ENCODE measurements at places on chromosomes 3 and 15.

- DNase-seq: no peak
Measured at GRCh38 chr15:56943403-56943802, 25.0 kb downstream of the TCF12 start.

DNA sequence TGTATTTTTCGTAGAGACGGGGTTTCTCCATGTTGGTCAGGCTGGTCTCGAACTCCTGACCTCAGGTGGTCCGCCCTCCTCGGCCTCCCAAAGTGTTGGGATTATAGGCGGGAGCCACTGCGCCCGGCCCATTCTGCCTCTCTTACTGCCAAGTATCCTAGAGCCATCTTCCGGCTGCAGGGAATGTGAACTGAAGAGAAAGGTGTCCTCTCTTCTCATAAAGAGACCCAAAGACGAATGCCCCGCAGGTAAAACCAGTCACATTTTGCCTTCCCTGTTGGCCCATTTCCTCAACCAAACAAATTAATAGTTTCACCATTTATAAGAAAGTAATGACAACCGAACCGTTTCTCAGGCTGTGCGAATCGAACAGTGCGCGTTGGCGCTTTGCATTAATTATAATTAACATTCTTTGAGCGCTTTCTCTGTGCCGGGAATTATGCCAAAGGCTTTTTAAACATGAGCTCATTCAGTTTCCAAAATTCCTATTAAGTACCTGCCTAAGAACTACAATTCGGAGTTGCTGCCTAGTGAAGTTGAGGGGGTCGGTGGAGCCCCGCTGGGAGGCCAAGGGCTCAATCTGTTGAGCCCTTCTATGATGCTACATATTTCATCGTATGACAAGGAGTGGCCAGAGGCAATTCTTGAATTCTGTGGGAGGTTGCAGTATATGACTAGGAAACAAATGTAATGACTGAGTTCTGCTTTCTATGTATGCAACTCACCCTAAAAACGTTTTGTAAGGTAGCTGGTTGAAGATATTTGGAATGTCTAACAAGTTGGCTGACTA is 819 bp upstream of the RPL24 start:
- no peak for DNase-seq

DNA sequence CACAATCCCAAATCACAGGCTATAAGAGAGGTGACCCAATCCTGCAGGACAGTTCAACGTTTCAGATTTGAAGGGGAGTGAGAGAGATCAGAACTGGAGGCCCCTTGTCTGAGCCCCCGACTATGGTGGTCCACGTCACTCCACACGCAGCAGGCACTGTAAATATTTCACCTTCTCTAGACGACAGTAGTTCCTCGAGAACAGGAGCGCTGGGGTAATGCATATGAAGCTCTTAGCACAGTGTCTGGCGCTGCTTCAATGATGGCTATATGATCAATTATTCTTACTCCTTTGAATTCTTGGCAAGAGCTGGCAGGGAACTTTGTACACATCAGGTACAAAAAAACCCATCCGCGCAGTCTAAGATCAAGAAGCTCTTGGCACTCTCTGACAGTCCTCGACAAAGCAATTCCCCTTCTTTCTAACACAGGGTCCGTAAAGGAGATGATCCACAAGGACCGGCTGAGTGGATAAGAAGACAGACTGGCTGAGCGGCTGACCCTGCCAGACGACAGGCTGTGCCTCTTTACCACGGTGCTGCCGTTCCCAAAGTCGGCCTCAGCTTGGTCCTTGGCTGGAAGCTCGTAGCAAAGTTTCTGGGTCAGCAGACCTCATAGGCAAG is 522 bp upstream of the NRROS start:
- no peak for DNase-seq

DNA sequence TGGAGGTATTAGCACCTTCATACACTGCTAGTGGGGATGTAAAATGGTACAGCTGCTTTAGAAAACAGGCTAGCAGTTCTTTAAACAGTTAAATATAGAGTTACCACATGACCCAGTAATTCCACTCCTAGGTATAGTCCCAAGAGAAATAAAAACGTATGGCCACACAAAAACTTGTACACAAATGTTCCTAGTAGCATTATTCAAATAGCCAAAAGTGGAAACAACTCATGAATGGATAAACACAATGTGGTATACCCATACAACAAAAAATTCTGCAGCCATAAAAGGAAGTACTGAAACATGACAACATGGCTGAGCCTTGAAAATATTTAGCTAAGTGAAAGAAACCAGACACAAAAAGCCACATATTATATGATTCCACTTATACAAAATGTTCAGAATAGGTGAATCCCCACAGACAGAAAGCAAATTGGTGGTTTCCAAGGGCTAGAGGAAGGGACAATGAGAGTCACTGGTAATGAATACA is 40.8 kb upstream of the KLF13 start:
- DNase-seq: no peak

GRCh38 chr3:184186184-184186901 is at the start of gene ABCF3:
ABCF3 (plus strand) TSS chr3:184186199; CDS start chr3:184186208, 9 bp downstream.
- DNase-seq: no peak

- no peak for DNase-seq
Measured at GRCh38 chr3:101902041-101902440, 52.7 kb downstream of the NFKBIZ start.

GRCh38 chr3:177995381-177996085 is 540.7 kb upstream of the KCNMB2 start:
- no peak for DNase-seq

DNA sequence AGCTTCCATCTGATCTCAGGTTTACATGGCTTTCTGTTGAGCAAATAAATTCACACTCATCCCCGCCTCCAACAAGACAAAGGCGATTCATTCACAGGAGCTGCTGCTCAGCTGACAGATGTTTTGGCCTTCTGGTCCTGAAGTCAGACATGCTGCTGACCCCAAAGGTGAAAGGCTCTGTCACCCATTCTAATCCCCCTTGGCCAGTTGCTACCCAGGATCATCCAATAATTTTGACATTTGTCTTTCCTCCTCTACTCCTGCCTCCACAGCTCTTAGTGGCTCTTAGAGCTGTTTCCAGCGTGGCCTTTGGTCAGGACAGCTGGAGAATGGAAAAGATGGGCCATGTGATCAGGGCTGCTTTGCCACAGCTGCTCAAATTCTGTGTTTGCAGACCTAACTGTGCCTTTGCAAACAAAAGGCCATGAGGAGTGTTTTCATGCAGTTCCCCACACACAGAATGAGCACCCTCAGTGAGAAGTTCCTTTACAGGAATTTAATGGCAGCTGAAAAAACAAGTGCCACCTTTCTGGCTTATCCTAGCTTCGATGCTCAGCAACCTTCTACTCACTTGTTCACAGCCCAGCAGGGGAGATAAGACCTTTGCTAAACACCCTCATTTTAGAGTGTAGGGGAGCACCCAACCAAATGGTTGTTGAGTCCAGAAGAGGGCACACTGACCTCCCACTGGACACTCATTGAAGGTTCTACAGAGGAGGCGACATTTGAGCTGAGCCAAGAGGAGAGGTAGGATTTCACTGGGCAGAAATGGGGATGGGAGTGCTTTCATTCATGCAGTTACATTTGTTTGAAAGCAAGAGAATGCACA is 39.0 kb downstream of the CYP19A1 start:
- no peak for DNase-seq

DNA sequence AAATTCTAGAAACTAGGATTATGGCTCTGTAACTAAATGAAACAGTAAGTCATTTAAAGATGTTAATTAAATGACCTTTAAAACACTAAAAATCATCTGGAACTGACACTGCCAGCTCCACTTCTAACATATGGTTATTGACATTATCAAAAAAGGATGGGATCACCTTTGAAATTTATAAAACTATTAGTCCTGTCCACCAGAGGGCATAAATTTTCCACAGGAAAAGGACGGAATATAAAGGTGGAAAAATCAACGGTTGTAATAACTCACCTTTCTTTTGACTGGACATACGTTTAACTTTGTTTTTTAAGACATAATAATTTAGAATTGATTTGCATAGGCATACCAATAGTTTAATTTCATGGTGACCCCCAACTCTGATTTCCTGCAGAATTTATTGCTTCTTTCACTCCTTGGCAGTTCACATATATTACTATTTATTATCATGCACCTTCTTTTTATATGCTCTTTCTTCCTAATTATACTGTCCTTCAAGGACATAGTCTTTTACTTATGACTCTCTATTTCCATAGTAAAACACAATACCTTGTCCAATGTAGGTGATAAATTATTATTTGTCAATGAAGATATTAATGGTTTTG is 345.7 kb downstream of the CADM2 start:
- no peak for DNase-seq

GRCh38 chr15:76062286-76062685 is 2.5 kb downstream of the TMEM266 start:
- no peak for DNase-seq

- DNase-seq: no peak
Measured at GRCh38 chr3:133162670-133163305, 124.6 kb downstream of the TMEM108 start.

DNA sequence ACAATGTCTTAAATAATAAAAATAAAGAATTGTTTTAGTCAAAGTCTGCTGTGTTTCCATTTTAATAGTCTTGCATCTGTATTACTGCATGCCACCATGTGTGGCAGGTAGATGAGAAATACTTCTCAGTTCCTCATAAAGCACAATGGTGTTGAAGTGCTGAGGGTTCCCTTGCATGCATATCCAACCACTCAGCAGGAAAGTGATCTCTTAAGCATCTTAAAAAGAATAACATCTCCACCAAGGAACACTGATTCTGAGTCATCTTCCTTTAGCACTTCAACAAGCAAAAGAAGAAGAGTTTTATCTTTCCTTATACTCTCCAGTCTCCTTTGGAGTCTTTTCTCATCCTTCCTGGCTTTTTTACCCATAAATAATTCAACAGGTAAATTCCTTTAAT is 602.0 kb downstream of the TBL1XR1 start:
- DNase-seq: no peak

DNA sequence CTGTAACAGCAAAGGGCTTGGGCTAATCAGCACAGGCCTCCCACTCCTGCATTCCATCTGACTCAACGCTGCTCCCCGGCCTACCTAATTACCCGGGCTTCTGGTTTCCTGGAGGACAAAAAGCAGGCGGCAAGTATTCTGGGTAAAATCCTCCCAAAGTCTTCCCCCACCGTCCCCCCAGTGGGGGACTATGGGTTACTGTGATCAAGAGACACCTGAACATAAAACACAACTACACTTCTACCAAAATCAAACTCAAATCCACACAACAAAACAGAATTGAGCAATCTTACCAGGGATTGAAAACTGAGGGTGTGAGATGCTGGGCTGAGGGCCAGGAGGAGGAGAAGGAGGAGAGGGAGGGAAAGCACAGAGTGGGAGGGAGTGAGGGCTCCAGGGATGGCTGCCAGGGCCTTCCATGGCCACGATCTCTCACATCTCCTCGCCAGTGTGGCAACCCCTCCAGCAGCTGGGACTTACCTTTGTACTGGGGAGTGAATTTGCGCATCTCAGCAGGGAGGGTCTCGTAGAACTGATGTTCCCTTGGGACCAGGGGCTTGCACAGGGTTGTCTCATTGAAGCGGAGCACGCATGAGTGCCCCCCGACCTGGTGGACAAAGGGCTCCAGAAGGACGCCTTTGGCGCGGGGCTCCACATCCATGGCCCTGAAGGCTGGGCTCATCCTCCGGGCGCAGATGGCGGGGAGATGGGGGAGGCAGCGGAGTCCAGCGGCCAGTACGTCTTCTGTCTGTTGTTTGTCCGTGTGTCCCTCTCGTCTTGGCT is 9.1 kb upstream of the NCKIPSD start:
- DNase-seq: peak; percentile 35

GRCh38 chr3:151058740-151059139 is 26.7 kb upstream of the MED12L start:
- no peak for DNase-seq

DNA sequence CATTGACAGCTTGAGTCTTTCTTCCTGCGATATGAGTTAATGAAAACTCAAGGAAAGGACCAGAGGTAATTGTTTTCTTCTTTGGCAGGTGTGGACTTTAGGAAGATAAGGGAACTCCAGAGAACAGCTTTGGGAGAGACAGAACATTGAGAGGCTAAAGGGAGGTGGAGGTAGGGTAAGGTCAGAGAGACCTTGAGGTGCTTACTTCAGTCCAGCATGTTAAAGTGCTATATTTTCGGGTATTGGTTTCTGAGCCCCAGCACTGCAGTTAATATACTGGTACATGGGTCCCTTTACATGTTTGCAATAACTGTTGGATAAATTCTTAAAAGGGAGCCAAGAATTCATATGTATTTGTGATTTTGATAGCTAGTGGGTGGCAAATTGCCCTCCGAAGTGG is 322.1 kb downstream of the THSD4 start:
- DNase-seq: no peak

- DNase-seq: peak; percentile 23
Measured at GRCh38 chr3:107198581-107199181, 178.6 kb upstream of the CCDC54 start.

DNA sequence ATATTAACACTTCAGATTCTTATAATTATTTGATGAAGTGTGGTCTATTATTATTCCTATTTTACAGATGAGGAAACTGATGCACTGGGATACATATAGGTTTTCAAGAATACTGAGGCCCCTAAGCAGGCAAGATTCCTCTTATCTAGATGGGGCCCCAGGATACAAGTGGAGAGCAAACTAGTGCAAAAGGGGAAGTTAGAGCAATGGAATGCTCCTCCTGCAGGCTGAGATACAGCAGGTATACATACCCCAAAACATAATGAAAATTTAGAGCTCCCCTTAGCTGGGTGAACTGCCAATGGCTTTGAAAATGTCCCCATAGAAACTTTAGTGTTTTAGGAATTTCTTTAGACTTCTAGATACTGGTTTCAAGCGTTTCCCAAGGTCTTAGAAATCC is 247.1 kb downstream of the CHST2 start:
- no peak for DNase-seq

DNA sequence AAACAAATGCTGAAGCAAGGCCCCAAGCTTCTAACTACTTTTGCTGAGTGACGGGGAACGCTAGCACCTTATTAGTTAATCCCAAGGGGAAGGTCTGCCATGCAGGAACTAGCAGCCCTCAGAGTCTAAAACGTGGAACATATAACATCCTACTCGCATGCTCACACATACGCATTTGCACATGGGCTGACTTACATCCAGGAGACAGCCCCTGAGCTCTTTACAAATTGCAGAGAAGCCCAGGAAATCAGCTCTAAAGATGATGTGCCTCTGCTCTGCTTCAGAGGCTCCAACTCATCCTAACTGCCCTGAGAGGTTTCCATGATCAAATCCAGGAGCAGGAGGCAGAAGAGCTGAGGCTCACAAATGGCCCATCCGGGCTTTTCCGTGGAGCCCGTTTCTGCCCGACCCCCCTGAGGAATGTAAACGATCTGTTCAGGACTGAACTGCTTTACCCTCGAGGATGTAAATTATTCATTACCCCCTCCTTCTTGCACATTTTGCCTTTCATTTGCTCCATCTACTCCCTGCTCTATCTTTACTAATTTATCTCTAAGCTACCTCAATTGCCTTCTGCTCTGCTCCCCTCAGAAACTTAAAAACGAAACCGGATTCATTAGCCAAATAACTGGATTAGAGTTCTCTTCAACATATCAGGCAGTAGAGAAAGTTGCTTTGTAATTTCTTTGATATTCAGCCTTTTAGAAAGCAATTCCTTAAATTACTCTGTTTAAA is 141.9 kb upstream of the CCDC54 start:
- DNase-seq: peak; percentile 62

- DNase-seq: no peak
Measured at GRCh38 chr3:125058959-125059358, 3.2 kb upstream of the HEG1 start.
